ENCODE measurements at places on chromosomes 3 and 15. TPM values are rescaled to one million over a fixed set of nuclear protein-coding genes. Genes with fewer than 3 reads are reported as not detected.

Gene ABHD17C
- total RNA-seq: 69.7 TPM

Gene PLA2G4D
- total RNA-seq: not detected

Gene GRK7
- not detected for total RNA-seq

Gene NOX5
- 0.20 TPM for total RNA-seq

Gene GOLGA6L7
- total RNA-seq: not detected

Gene C3orf49
- total RNA-seq: not detected

Gene STAC
- total RNA-seq: 12.0 TPM

Gene FOXL2
- total RNA-seq: 0.86 TPM

Gene RARRES1
- 1,195 TPM for total RNA-seq

Gene FGF12
- 15.7 TPM for total RNA-seq

Gene C3orf85
- total RNA-seq: not detected

Gene HESX1
- 0.91 TPM for total RNA-seq

Gene DBR1
- 30.8 TPM for total RNA-seq

Gene PLIN1
- total RNA-seq: 0.37 TPM

Gene HRH1
- total RNA-seq: 9.1 TPM

Gene SNX22
- total RNA-seq: 1.3 TPM

Gene SNTN
- total RNA-seq: 0.29 TPM

Gene CPEB1
- total RNA-seq: 7.6 TPM

Gene WDR49
- total RNA-seq: 1.4 TPM

Gene TMEM158
- 2.5 TPM for total RNA-seq

Gene LMAN1L
- total RNA-seq: 1.1 TPM

Gene CCDC9B
- total RNA-seq: 85.6 TPM

Gene KLHL25
- total RNA-seq: 16.0 TPM

Gene CHRM5
- not detected for total RNA-seq

Gene POLQ
- total RNA-seq: 13.7 TPM

Gene CD200
- not detected for total RNA-seq

Gene MKRN3
- not detected for total RNA-seq

Gene RLBP1
- not detected for total RNA-seq

Gene NR1I2
- total RNA-seq: 6.0 TPM
